ENCODE measurements at places on chromosomes 3 and 15.

- DNase-seq: no peak
These were observed 38.8 kb downstream of the SPG21 start for GRCh38 chr15:64950888-64951287.

- DNase-seq: no peak
These were observed 18.2 kb downstream of the TBC1D2B start for GRCh38 chr15:78059110-78059839.

DNA sequence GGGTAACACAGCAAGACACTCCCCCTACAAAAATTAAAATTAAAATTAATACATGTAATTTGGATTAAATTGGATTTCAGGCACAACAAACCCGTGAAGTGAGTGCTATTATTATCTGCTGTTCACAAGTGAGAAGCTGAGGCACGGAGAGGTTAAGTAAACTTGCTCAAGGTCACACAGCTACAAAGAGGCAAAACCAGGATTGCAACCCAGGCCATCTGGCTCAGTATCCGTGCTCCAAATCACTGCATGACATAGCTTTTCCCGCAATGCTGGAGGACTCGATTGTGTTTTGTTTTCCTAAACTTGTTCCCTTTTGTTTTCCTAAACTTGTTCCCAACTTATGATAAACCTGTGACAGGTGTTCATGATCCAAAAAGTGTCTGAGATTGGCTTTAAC is 19.9 kb upstream of the C15orf39 start:
- no peak for DNase-seq

GRCh38 chr3:186998937-186999368 is 68.6 kb downstream of the ST6GAL1 start:
- no peak for DNase-seq
